Tongue (tissue), 3 donors: ENCODE measurements at places on chromosomes 5 and 9. TPM values are rescaled to one million over a fixed set of nuclear protein-coding genes. Genes with fewer than 3 reads are reported as not detected.

The IFNA21 gene
- total RNA-seq: not detected

The RPS23 gene
- total RNA-seq: 3,761 TPM

The RGS3 gene
- total RNA-seq: 59.9 TPM

The MSANTD3 gene
- total RNA-seq: 22.2 TPM

The NUTM2F gene
- total RNA-seq: not detected

The GFPT2 gene
- total RNA-seq: 13.6 TPM

The PCDHB3 gene
- 3.7 TPM for total RNA-seq

The PLAC8L1 gene
- not detected for total RNA-seq

The GPR150 gene
- total RNA-seq: not detected

The HEMGN gene
- total RNA-seq: 4.1 TPM

The STKLD1 gene
- total RNA-seq: 0.41 TPM

The PKD2L2 gene
- total RNA-seq: 1.9 TPM

The QRFP gene
- not detected for total RNA-seq

The ARL14EPL gene
- total RNA-seq: not detected

The KCNMB1 gene
- 0.41 TPM for total RNA-seq

The LEAP2 gene
- total RNA-seq: 2.3 TPM

The MYO10 gene
- total RNA-seq: 27.1 TPM
